ENCODE measurements at places on chromosomes 7 and 10. TPM values are rescaled to one million over a fixed set of nuclear protein-coding genes. Genes with fewer than 3 reads are reported as not detected.

Gene SFRP4
- not detected for total RNA-seq

Gene TMEM229A
- total RNA-seq = not detected

Gene ORAI2
- total RNA-seq = 82.5 TPM

Gene HYCC1
- total RNA-seq = 64.2 TPM

Gene HTR5A
- not detected for total RNA-seq

Gene ZP3
- 6.6 TPM for total RNA-seq

Gene BMPER
- total RNA-seq = not detected

Gene EPHA1
- 0.66 TPM for total RNA-seq

Gene EMX2
- total RNA-seq = not detected

Gene MLXIPL
- not detected for total RNA-seq

Gene PKD1L1
- 0.07 TPM for total RNA-seq

Gene TAS2R4
- total RNA-seq = 1.3 TPM

Gene VIPR2
- 0.56 TPM for total RNA-seq

Gene ZNF239
- 1.4 TPM for total RNA-seq

Gene PLCE1
- total RNA-seq = 0.05 TPM

Gene NPSR1
- total RNA-seq = not detected

Gene C10orf62
- total RNA-seq = not detected

Gene SUN1
- total RNA-seq = 47.5 TPM

Gene SERPINE1
- total RNA-seq = not detected

Gene DPP6
- not detected for total RNA-seq

Gene ADAM22
- total RNA-seq = 1.2 TPM

Gene SLC26A4
- 17.4 TPM for total RNA-seq

Gene ACTL6B
- not detected for total RNA-seq

Gene SYT15B
- 0.17 TPM for total RNA-seq

Gene NUDT13
- total RNA-seq = 0.42 TPM

Gene KCNMA1
- 0.17 TPM for total RNA-seq

Gene PPA1
- 192 TPM for total RNA-seq

Gene INSYN2A
- not detected for total RNA-seq

Gene TBL2
- 35.5 TPM for total RNA-seq

Gene LRRC18
- total RNA-seq = not detected

Gene LRRC61
- total RNA-seq = 41.6 TPM

Gene FIS1
- total RNA-seq = 114 TPM

Gene GPR146
- total RNA-seq = 14.5 TPM

Gene MOGAT3
- total RNA-seq = not detected

Gene CTAGE4
- total RNA-seq = 1.0 TPM

Gene GHRHR
- total RNA-seq = not detected

Gene VWDE
- 4.4 TPM for total RNA-seq

Gene LIPN
- not detected for total RNA-seq

Gene OR2A5
- not detected for total RNA-seq

Gene CALHM1
- 0.17 TPM for total RNA-seq

Gene GLCCI1
- total RNA-seq = 28.8 TPM

Gene ZNF722
- total RNA-seq = not detected
